Fibroblast of skin of left biceps (primary cell): ENCODE measurements at places on chromosomes 6 and 20.

- DNase-seq = no peak
Measured at GRCh38 chr6:29553268-29554057, 6.1 kb downstream of the UBD start.

DNA sequence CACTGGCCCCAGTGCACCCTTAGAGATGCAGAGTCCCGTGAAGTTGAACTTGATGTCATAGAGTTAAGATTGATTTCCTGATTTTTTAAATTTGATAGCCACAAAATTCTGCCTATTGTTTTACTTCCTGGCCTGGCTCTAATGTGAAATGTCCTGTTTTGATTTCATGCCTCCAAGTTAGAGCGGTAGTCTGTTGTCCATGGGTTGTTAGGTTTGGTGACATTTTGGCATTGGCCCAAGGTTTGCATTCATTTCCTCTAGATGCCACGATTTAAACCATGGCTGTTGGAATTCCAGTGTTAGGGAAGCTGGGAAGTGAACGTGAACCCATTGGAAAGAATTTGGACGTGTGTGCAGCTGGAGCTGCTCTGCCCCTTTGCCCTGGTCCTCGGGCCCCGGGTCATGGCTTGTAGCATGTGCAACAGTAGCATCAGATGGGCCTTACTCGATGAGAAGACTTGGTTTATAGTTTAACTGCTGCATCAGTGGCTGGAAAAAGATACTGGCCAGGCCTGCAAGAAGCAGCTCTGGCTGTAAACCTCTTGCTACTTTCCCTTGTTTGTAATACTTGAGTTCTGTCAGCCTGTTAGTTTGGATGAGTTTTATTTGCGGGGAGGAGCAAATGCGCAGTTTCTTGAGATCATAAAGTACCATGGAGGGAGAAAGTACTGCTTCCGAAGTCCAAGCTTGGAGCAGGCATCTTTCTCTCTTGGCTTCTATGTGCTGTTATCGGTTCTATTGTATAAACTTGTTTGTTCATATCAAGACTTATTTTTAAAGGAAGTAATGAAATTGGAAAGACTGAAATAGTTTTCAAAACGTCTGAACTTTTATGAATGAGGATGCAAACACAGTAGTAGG, 121.4 kb upstream of the CLDN20 start:
- no peak for DNase-seq

DNA sequence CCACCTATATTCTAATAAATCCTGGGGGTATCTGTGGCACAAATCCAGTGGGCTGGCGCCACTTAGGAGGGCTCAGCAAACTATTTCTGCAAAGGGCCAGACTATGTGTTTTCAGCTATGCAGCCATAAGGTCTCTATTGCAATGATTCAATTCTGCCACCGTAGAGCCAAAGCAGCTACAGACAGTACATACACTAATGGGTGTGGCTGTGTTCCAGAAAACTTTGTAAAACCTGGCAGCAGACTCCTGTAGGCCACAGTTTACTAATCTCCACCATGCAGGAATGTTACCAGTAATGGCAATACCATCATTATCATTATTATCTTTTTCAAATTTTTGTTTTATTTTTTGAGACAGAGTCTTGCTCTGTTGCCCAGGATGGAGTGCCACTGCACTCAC, 65.7 kb downstream of the SULF2 start:
- DNase-seq = no peak

GRCh38 chr20:49426395-49426794, 56.1 kb downstream of the KCNB1 start:
- DNase-seq = no peak

GRCh38 chr20:2131366-2131765, 29.7 kb downstream of the STK35 start:
- DNase-seq = no peak

GRCh38 chr20:19019734-19020364, 192.6 kb upstream of the SLC24A3 start:
- DNase-seq = no peak

DNA sequence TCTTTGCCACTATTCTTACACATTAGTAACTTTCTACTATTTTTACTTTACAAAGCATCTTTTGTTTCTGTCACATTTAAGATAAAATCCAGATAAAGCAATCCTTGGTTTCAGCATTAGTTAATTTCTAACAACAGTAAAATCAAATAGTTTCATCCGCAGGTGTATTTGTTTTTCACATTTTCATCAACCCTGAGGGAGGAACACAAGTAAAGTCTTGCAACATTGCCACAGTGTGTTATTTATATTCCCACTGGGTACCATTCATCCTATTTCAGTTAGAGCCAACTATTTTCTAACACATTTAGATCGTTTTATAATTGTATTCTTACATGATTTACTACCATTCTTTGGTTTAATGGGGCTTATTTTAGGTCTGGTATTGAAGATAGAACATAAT, 908.7 kb upstream of the CITED2 start:
- DNase-seq = no peak

GRCh38 chr6:115832786-115833185, 227.9 kb downstream of the FRK start:
- DNase-seq = no peak

- no peak for DNase-seq
Measured at GRCh38 chr6:27214126-27214601, 33.3 kb upstream of the PRSS16 start.

DNA sequence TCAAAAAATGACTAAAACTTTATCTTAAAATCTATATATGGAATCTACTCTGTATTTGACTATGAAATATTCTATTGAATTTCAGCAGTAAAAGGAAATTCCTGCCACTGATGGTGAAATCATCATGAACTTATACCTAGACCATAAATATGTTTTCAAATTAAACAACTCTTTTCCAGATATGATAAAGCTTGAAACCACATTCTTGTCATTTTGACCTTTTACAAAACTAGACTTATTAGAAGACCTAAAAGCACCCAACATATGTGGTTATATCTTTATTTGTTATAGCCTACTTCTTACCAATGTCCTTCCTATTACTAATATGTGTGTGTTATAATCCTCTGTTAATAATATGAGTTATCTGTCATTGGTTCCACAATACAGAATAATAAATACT, 35.3 kb downstream of the FRK start:
- no peak for DNase-seq

DNA sequence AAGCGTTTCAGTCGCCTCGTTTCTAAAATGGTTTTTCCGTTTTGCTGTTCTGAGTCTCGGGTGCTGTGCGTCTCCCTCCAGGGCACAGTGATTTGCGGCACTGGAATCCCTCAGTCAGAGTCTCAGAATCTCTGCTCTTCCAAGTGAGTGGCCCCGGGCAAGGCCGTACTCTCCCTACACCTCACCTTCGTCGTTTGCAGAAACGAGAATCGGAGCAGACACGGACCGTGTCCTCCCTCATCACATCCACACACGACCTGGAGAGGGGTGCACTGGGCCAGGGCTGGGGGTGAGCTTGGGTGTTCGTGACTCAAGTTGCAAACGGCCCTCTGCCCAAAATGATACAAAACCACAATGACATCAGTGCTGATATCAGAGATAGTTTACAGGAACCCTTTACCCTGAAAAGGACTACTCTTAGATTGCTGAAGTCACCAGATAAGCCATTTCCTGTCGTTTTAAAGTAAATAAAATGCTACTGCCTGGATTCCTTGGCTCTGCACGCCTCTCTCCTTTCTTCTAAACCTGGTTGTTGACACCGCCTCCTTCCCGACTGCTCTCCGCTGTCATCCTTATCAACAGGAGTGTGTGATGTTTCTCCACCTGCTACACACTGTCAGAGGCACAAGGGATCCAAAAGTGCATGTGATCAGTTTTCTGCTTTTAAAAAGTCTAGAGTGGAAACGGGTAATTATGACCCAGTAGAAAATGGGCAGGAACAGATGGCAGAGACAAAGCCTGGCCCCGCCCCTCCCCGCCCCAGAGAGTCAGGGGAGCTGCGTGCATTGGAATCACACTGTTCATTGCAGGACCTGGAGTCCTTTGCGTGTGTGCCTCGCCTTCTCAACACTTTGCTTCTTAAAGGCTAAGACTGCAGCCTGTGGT, 38.4 kb downstream of the KIF25 start:
- DNase-seq = no peak
